ENCODE measurements at places on chromosomes 12 and 14.

GRCh38 chr14:51575349-51576116, 76.2 kb upstream of the FRMD6 start:
- no peak for DNase-seq

- DNase-seq = no peak
Observed at GRCh38 chr12:14356147-14356546, 9.3 kb upstream of the ATF7IP start.

- DNase-seq = no peak
Observed at GRCh38 chr14:92655419-92656201, 92.8 kb downstream of the LGMN start.

DNA sequence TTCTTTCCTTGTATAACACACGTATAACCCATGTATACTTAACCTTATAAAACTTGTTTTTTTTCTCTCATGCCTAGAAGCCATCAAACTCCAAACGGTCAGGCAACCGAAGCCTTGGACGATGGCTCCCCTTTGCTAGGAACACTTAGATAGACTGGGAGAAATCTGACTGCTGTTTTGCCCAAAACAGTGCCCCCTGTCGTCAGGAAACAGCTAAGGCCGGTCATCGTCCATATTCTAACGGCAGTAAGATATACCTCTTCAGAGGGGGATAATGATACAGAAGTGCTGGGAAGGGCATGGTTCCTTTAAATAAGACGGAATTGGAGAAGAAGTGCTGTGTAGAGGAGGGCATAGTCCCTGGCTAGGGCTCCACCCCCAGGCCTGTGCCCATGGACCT, 130.5 kb downstream of the SLC41A2 start:
- no peak for DNase-seq

GRCh38 chr14:72503271-72503670, 390.6 kb downstream of the DPF3 start:
- DNase-seq = no peak

GRCh38 chr14:56549721-56550120, 29.9 kb upstream of the TMEM260 start:
- no peak for DNase-seq

DNA sequence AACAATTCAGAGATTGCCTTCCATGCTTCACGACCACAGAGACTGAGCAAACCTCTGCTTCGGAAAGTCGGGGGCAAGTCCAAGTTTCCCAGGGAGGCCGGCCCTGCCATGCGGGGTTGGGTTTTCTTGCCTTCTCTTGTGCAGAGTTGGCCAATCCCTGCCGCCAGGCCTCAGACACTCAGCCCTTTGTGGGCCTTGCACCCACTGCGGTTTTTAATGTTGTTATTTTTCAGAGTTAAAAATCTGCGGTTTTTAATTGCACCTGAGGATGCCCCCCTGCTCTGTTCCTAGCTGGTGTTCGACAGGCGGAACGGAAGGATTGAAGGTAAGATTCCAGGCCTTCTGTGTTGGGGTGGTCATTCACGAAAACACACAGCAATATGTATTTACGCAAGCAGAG, 108.7 kb downstream of the CALM1 start:
- DNase-seq = no peak

GRCh38 chr14:33880330-33880729, 70.5 kb downstream of the EGLN3 start:
- peak; percentile 87 for DNase-seq
